Stimulated activated CD4-positive, alpha-beta T cell treated with anti-CD3 and anti-CD28 coated beads, Interleukin-1b, Interleukin-23, amount 100 ng/mL, for 1 hour (primary cell): ENCODE measurements at places on chromosomes 7 and 10.

DNA sequence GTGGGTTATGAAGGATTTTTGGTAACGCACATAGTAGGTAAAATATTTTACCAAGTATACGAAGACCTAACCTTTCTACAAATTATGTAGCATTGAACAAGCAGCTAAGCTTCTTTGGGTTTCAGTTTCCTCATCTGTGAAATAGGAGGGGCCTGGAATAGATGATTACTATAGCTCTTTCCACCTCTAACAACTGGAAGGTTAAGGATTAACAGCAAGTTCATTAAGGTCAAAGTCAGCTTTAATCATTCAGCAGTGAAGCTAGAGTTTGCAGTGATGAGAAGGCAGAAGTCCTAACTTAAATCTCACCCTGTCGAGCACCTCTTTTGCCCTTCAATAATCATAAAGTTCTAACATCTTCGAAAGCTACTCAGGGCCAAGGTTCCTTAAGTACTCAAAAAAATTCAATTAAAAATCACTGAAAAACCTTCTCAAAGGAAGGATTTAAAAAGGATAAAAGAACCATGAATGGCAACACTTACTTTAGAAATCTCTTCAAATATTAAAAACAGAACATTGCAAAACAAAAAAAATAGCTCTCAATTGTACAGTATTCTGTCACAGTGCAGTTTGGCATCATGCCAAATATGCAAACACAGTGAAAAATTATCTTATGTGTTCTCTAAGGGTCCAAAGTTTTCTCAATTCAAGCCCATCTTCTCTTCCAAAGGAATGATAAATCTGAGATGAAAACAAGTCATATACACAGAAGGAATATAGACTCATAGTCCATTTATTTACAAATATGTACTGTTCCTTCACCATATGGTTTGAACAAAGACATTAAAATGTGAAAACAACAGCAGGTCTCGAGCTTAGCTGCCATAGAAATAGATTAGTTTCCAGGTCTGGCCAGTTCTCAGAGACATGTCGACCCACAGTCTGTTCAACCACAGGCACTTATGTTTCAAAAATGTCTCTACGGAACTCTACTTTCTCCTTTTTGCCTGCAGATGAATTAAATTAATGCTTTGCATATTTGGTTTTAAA, 152.0 kb upstream of the SLC13A1 start:
- DNase-seq: no peak

DNA sequence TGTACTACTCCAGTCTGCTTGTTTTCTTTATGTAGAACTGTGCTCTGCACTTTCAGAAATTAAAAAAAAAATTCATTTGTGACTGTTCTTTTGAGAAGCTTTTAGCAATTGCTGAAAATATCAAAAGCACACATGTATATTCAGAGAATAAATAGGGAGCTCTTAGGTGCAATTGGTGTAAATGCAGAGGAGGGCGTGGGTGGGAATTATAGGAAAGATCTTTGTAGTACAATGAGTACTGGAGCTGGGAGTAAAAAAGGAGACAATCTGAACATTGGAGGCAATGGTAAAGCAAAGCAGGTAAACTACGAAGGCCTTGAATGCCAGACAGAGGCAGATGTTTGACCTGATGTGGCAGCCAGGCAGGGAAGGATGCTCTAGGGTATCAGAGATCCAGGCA, 267.5 kb downstream of the SORCS3 start:
- no peak for DNase-seq

GRCh38 chr7:36021367-36021766, 131.7 kb upstream of the EEPD1 start:
- no peak for DNase-seq

GRCh38 chr7:158809596-158809995, 19.7 kb downstream of the ESYT2 start:
- DNase-seq: no peak

DNA sequence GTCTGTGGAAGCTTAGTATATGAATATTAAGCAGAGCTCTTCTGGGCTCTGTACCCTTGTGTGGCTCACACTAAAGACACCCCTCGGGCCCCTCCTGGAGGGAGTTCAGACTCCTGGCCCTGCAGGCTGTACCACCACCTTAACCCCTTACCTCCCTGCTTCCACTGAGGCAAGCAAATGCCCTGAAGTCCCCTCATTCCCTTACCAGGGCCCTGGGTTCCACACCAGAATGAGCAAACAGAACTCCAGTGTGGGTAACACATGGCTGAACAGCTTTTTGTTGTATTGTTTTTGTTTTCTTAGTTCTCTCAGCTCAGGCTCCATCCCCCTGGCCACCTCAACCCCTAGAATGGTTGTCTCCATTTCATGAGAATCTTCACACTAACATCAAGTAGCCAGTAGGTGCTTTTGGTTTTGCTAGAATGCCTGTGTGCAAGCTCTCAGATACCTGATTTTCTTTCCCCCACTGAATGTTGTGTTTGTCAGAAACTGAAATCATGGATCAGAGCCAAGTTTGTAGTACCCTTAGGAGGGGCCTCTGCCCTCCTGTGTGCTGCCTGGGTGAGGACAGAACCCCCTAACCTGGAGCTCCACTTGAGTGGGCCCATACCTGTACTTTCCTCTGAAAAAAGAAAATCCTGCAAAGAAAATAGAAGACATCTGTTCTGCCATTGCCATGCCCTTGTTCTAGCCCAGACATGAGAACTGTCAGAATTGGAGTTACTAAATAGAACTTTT, 2.8 kb upstream of the WAPL start:
- DNase-seq: no peak

DNA sequence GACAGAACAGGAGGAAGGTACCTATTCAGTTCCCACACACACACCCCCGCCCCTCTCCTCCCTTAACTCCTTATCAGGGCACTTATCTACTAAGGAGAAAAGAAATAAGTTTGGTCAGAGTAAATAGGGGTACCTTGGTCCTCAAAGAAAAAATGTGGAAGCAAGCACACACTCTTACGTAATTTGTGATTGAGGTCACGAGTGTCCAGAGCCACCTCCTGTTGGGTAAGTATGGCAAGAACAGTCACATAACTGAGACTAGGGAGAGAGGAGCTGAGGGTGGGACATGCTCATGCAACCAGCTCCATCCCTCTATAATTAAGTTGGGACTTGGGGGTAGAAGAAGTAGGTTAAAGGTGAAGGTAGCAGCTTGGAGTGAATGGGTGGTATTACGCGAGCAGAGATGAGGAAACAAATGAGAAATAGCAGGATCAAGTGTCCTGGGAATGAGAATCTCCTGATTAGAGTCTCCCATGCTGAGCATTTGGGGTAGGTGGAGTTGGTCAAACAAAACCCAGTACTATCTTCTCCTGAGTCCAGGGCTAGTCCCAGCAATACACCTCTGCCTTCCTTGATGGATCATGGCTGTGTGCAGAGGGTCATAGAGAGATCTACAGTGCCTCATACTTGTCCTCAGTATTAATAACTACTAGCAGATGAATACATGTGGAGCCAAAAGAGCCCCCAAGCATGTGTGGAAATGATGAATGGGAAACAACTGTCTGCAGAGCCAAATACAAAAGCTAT, 77.1 kb downstream of the GSAP start:
- DNase-seq: no peak

- no peak for DNase-seq
Measured at GRCh38 chr10:106609470-106610266, 554.8 kb downstream of the SORCS1 start.

- no peak for DNase-seq
Measured at GRCh38 chr7:155879592-155879991, 67.3 kb upstream of the SHH start.

DNA sequence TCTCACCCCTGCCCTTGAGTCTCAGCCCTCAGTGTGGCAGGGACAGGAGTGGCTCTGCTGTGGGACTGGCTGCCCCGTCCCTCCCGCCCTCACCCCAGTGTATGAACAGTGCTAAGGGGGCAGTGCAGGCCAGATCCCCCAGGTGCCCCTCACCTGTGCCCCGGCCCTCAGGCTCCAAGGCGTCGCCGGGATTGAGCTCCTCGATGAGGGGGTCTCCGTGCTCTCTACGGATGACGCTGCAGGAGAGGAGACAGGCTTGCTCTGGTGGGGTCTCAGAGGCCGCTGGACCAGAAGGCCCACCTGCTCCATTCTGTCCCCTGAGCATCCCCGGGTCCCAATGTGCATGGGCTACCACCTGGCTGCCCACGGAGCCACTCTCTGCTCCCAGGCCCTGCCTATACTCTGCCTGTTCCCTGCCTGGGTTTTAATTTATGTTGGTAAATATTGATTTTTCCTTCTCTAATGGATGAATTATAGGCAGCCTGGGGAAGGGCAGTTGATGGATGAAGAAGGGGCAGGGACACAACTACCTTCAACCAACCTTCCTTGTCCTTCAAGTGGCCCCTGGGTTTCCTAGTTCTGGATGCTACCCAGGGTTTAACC, 47.2 kb downstream of the GOLGA7B start:
- no peak for DNase-seq

DNA sequence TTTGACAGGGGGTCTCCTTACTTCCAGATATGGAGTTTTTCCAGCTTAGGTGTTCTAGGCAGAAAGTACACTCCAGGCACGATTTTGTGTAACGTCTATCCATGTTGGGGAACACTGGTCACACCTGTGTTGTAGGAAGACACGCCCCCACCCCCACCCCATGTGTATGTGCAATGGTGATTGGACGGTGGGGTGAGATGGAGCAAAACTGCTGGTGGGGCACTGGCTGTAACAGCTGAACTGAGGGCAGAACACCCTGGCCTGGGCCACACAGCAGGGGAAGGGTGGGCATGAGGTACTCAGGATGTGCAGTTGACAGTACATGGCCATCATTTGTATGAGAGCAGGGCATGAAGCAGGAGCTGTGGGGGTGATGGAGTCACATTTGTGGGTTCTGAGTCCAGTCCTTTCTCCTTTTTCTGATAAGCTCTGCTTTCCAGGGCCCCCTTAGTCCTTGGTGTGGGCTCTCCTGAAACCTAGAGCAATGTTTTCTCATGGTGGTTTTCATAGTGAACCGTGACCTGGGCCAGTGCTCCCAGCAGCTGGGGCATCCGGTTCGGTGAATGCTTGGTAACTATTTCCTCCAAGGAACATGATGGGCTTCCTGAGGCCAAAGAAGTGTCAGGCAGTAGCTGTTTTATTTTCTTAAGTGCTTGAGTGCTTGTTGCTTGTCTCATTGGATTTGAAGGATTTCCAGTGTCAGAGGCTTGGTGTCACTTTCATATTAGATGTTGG, 63.4 kb upstream of the AQP1 start:
- DNase-seq: no peak

GRCh38 chr10:88730864-88731263, 24.8 kb downstream of the LIPK start:
- DNase-seq: no peak

DNA sequence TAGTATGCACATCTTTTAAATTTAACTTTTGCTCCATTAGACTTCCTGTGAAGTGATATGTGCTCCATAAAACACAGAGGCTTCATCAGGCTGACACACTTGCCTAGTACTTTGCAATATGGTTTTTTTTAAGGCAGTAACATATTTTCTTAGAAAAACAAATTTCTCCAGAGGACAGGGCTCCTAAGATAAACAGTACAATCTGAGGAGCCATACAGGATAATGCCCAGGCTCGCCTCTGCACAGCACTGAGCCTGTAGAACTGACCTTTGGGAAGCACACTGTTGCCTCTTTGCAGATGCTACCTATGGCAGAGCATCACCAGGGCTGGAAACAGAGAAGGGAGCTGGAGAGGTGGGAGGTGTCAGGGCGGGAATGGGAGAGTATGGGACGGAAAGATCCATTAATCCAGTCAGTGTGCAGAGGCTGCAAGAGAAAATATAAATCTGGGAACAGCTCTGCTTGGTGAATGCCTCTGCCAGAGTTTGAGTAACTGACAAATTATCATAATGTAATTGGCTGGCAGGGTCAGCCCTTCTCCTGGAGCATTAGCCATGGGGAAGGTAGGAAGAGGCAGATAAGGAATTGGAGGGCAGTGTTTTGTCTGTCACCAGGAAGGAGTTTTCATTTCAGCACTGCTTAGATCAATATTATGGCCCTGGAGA, 132.3 kb downstream of the CREB5 start:
- no peak for DNase-seq

- no peak for DNase-seq
Measured at GRCh38 chr10:45420453-45421192, 46.6 kb downstream of the ALOX5 start.

DNA sequence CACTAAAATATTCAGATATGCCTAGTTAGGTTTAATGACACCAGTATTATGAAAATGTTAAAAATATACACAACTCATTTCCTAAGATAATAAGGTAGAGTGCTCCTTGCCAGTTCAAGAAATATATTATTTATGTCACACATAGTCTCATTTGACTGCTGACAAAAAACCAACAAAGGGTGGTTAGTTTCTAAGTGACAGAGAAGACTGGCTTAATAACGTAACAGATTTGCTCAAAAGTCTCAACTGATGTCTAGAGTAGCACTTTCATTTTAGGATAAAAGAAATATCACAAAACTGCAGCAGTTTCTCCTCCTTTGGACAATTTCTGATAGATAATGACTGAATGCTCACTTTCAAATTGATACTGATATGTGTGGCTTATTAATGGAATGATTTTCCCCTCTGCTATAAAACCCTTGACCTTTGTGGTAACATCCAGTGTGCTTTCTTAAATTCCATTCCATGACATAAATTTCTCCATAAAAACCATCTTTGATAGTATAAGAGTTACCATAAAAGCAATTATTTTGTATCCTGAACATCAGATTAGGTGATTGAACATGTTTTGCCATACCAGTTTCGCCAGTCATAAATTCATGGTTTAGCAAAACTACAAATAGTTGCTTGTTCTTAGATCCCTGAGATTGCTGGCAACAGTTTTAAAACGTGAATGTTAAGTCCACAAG, 94.2 kb downstream of the NRBF2 start:
- DNase-seq: no peak
